ENCODE measurements at places on chromosomes 6 and 20.

DNA sequence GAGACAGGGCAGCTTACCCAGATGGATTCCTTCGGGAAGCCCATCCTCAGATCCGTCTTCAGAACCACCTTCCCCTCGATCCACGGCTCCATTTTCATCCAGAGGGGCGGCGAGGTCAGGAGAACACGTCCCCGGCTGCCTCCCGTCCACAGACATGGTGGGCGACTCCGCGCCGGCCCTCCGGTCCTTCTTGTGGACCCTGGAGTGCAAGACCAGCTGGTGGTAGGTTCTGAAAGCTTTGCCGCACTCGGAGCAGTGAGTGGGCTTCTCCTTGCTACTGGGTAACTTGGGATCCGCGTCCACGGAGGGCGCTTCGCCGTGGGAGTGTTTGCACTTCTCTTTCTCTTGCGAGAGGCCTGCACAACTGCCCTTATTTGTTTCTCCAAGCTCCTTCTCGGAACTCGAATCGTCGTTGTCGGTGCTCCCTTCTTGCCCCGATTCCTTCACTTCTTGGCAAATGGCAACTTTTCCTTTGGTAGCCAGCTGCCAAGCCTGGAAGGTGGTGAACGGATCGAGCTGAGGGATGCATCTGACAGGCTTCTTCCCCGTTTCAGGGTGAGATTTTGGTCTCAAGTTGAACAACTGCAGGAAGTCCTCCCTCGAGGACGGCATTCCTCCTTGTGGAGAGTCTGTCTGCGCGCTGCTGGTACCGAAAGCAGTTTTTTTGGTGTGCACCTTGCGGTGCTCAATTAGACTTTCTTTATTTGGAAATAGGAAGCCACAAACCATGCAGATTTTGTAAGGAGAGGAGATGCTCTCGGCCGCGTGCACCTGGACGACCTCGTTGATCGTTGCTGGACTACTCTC is 12.0 kb downstream of the ZNF217 start:
- DNase-seq, result no peak

DNA sequence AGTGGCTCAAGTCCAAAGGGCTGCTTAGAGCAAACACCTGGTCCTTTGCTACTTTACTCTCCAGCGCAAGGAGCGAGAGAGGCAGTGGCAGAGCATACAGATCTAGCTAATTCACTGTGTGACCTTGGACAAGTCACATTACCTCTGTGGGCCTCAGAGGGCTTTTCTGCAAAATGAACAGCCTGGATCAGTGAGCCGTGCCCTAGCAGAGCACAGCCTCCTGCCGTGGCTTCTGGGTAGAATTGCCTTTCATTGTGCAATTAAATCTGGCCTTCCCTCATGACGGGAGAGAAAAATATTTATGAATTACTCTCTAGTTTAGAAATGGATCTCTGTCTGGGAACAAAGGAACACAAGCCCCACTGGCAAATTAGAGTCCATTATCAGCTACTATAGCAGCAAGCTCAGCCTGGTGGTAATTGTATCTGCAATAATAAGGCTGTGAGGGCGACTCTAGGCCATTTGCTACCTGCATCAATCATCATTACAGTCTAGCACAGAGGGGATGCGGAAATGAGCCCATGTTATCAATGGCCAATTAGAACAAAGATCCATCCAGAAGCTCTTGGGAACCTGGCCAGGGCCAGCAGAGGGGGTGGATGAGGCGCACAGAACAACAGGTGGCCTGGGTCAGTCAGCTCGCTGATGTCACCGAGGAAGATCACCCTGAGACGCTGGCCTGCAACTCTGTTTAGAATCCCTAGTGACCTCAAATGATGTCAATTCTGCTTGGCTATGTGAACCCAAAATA is 114.2 kb upstream of the LY86 start:
- peak; percentile 89 for DNase-seq

DNA sequence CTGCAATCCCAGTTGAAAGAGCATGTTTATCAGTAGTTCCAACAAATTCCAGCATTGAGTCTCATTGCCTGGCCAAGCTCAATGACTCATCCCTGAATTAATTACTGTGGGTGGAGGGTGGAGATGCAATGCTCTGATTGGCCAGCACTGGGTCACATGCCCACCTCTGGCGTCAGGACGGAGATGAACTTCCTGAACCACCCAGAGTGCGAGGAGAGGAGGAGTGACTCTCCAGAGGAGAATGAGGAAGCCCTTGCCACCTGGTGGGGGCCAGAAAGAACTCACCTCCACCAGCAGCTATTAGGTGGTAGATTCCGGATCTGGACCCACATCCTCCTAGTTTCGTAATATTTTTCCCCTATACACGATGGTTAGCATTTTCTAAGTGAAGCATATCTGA is 283.9 kb downstream of the TBC1D7 start:
- DNase-seq, result no peak

DNA sequence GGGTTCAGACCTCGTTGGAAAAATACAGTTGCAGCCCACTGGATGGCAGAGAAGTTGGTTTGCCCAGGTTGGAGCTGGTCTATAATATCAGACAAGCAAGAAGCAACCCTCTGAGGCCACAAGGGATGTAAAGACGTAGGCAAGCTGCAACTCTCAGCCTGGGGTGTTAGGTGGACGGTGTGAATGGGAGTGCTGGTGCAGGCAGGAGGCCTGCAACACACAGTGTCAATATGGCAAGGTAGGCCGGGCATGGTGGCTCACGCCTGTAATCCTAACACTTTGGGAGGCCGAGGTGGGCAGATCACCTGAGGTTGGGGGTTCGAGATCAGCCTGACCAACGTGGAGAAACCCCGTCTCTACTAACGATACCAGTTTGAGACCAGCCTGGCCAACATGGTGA is 10.5 kb downstream of the VPS16 start:
- DNase-seq, result no peak

DNA sequence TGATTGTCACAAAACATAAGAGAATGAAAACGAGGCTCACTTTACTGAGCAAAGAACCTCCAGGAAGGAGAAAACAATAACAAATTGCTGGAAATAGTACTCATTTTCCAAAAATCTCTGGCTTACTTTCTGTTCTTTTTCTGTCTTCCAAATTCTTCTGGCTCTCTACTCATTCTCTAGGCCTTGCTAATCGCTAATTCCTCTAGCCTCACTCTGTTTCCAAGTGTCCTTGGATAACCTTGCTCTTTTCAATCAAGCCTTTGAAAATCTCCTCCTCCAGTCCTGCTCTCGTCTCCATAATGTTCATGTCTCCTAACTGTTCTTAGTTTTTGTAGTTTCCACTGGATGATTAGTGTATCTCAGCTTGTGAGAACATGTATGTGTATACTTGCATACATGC is 96.2 kb upstream of the MAP7 start:
- no peak for DNase-seq

DNA sequence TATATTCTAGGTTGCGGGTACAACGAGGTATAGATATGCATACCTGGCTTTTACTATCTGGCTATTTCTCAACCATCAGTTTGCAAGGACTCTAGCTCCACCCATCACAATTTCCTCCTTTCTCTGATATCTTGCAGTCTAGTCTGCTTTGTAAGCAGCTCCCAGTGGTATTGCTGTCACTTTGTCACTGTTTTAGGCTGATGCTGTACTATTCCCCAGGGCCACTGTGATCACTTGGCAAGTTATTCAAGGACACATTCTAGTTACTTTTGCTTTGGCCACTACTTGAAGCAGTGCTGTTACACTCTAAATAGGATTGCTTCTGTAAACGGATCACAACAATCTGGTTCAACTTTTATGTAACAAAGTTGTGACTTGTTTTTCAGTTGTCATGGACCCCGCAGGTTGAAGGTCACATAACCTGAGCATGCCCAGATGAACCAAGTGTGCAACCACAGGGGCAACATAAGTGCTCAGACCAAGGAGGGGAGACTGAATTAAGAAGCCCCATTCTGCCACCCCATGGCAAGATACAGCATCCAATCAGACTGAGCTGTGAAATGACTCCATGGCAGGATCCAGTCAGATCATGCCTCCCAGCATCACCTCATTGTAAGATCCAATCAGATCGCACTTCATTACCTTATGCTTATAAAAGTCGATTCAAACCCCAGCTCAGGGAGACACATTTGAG is 588.4 kb upstream of the CITED2 start:
- DNase-seq, result no peak

GRCh38 chr6:104710543-104711335 is 149.0 kb downstream of the HACE1 start:
- no peak for DNase-seq

DNA sequence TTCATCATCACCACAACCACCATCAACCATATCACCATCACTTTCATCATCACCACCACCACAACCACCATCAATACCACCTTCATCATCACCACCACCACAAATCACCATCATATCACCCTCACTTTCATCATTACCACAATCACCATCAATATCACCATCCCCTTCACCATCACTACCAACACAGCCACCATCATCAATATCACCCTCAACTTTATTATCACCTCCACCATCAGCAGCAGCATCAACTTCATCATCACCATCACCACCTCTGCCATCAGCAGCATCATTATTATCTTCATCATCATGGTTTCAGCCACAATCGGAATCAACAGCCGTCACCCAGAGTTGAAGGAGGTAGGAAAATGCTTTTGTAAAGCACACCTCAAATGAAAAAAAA is 225.7 kb upstream of the SULF2 start:
- no peak for DNase-seq

DNA sequence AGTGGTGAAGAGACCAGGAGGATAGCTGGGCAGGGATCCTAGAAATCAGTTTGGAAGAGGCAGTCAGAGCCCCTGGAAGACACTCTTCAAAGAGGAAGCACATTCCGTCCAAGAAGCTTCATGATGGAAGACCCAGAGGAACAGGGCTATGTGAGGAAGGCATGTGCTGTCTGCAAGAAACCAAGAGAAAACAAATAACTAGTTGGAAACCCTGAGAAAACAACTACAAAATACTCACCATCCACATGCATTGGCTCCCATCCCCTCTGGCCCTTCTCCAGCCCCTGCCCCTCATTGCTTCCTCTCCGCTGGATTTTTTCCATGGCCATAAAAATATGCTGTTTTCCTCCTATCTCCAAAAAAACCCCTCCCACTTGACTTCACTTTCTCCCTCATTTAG is 40.9 kb upstream of the SMOC2 start:
- no peak for DNase-seq

- DNase-seq, result no peak
These were observed 1243.1 kb upstream of the ADGRB3 start for GRCh38 chr6:67391955-67392354.

- no peak for DNase-seq
These were observed 187.5 kb downstream of the PLCB4 start for GRCh38 chr20:9256393-9256792.

- no peak for DNase-seq
These were observed 71.5 kb downstream of the SHLD1 start for GRCh38 chr20:5821627-5822215.

DNA sequence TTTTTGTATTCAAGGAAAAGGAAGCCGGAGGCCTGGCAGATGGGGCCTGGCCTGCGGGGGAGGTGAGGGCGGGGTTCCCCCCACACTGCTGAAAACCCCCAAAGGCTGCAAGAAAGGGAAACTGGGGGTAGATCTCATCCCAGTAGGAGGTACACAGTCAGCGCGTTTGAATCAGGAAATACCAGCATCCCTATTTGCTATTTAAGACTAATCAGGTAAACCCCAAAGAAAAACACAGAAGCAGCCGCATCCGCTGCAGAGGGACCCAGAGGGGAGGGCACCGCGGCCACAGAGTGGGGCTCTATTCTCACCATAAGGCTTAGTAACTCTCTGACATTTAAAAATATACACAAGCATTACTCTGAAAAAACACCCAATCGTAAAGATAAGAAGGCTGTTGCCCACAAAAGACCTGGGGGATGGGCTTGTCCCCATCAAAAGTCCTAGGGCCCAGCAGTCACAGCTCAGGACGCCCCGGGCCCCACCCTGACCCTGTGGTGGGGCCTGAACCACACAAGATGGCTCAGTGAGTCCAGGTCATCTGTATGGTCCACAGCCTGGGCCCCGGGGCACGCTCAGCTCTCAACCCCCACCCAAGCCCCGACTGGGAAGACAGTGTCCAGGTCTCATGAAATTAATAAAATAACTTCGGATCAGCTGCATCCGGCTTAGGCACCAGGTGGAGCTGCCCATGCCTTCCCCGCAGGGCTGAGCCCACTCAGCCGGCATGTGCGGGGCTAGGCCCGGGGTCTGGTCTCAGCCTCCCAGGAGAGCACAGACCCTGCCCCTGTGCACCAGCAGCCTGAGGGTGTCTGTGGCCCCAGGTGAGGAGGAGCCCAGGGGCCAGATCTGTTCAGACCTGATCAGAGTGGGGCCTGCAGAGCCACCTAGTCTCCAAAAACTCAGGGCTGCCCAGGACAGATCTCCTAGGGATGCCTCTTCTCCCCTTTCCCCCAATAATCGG is 31.0 kb downstream of the KCNQ2 start:
- DNase-seq, result no peak

GRCh38 chr6:45436544-45437438 is 59.1 kb upstream of the SUPT3H start:
- no peak for DNase-seq

DNA sequence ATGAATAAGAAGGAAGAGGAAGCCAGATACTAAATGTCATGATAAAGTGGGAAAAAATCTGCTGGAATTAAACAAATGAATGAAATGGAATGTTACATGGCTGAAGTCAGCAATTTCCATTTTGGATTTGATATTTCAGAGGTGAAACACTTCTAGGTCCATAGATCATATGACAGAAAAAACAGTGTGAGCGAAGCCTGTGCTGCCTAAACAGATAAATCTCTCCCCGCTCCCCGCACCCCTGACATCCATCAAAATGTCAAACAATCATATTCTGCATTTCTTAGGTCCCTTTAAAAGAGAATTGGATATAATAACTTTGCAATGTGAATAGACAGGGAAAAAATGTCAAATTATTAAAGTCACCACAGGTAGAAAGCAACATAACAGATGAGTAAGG is 26.0 kb upstream of the TRDN start:
- DNase-seq, result no peak

GRCh38 chr6:112041535-112041934 is 12.4 kb upstream of the CCN6 start:
- DNase-seq, result no peak

GRCh38 chr20:12217382-12217781 is 299.7 kb downstream of the BTBD3 start:
- no peak for DNase-seq

- DNase-seq, result no peak
These were observed 40.8 kb downstream of the NCR2 start for GRCh38 chr6:41376176-41376575.

DNA sequence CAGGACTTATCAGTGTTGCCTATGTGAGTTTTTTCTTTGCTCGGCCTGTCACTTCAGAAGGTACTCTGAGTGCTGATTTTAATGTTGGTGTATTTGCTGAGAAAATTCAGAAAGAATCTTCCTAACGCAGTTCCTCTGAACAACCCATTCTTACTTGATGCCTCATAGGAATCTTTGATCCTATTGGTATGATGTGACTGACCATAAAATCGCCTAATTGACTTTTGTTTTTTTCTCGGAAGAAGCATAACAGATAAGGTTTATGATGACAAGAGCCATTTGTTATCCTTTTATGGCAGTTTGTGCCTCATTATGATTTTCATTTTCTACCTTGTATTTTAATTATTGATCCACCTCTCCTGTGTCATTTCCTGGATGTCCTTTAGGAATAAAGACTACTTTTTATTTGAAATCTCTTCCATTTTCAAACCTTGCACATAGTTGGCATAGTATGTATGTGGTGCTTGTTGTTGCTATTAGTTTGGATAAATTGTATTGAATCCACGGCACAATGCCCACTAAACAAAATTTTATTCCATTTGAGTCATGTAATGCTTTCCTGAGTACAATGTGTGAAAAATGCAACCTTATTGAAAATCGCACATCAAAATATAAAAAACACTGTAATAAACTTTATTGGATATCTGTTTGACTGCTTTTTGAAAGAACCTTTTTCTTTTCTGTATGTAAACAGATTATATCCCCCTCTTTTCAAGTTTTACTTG is 37.3 kb downstream of the LRRC1 start:
- DNase-seq, result no peak
